ENCODE measurements at places on chromosomes 11 and 22.

- DNase-seq, result no peak
Measured at GRCh38 chr11:105368711-105369110, 229.1 kb upstream of the CARD18 start.

GRCh38 chr11:103637295-103637694 lies 399.1 kb upstream of the DDI1 start:
- no peak for DNase-seq

DNA sequence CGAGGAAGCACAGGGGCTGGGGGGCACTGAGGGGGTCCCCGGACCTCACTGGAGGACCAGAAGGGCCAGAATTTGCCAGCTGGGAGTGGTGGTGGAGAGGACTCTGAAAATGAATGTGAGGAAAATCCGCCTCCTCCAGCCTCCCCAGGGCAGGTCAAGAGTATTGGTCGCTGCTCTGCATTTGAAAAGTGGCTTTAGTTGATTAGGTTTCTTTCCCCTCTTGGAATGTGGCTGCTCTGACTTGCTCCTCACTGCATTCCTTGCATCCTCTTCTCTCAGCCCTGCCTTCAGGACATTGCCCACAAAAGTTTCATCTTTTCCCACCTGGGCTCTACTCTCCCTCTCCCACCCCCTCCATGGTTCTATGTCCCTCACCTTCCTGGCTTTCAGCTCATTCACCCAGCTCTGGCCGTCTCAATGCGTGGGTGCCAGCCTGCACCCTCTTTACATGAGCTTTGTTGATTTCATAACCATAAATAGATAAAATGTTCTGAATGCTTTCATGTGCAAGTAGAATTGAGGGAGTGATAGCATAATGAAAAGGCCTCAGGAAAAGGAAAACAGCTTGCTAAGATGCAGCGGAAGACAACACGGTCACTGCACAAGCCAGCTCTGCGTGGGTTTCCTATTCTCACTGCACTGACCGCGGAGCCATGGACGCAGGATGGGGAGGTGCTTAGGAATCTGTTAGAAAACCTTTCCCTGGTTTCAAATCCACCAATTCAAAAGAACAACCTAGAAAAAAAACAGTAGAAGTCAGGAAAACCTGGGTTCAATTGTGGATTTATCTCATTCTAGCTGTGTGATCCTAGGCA lies 6.5 kb upstream of the NPAS4 start:
- DNase-seq, result no peak

GRCh38 chr11:14789879-14790484 lies 102.0 kb downstream of the CYP2R1 start:
- DNase-seq, result no peak

- DNase-seq, result no peak
Measured at GRCh38 chr11:70404244-70404643, 5.9 kb downstream of the CTTN start.

DNA sequence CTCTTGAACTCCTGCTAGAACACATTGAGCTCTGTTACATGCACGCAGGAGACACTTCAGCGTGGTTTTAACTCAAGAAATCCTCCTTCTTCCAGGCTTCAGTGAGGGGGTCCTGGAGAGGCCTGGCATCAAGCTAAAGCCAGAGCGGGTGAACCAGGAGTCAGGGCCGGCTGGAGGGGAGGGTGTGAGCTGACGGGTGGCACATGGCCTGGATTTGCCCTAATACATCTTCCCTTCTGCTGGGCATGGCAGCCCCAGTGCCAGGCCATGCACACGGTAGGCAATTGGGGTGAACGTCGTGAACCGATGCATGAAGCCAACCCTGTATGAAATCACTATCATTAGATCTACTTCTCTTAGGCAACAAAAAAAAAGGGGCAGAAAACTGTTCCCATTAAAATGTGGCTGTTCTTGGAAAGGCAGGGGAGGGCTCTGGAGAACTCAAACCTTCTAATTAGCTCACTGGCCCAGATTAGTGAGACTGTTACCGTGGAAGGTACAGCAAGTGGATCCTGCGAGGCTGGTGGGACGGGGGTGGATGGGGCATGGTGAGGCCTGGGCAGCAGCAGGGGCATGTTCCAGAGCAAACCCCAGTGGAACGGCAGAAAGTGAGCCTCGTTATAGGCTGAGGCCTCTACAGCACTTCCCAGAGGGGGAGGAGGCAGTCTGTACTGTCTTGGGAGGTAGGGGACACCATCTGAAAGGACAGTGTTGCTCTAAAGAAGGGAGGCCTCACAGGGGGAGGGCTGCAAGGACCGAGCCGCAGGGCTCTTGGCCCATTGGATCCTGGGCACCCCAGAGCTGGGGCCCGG lies 10.6 kb downstream of the IFT27 start:
- no peak for DNase-seq

- no peak for DNase-seq
Measured at GRCh38 chr11:1870721-1871466, 18.0 kb downstream of the LSP1 start.

DNA sequence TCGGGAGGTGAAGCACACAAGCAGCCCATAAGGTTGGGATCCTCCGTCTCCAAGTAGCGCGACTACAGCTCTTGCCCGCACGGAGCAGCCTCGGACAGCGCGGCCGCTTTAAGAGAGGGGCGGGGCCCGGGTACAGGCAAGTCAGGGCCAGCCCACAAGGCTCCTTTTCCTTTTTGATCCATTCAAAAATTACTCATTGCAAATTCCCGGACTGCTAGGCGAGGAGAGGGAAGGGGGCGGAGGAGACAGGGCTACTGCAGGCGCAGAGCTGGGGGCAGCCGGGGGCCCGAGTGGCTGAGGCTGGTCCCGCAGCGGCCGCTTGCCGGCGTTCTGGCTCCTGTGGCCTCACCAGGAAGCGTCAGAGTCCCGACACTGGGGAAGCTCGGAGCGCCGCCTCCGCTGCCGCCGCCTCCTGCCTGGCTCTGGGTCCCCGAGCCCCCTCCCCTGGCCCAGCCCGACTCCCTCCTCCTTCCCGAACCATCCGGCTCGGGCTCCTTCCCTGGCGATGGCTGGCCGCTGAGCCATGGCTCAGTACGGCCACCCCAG lies at the start of gene UBASH3B:
Gene UBASH3B, plus strand, starts transcription at position 196 of the 546 bp plus-strand sequence. Its CDS starts 328 bp downstream, at position 524.
- peak; percentile 64 for DNase-seq

- DNase-seq, result no peak
Measured at GRCh38 chr11:20015529-20016427, 144.5 kb downstream of the DBX1 start.

GRCh38 chr22:25419247-25420113 lies 145.0 kb upstream of the GRK3 start:
- DNase-seq, result no peak

- DNase-seq, result no peak
Measured at GRCh38 chr11:84899740-84900139, 727.4 kb downstream of the DLG2 start.

DNA sequence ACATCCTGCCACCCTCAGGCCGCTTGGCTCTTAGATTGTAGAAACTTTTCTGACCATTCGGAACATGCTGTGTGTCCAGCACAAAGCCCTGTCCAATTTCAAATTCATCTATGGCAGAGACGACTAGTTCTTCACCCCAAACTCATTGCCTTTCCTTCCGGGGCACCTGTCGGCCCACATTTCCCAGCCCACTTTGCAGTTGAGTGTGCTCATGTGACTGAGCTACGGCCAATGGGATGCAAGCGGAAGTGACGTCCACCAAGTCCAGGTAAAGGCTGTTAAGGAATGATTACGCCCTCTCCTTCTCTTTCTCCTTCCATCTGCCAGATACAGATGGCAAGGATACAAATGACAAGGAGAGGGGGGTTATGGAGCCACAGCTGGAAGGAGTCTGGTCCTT lies 32.5 kb downstream of the SYT13 start:
- no peak for DNase-seq

GRCh38 chr11:118212781-118213191 lies 12.0 kb downstream of the JAML start:
- no peak for DNase-seq

DNA sequence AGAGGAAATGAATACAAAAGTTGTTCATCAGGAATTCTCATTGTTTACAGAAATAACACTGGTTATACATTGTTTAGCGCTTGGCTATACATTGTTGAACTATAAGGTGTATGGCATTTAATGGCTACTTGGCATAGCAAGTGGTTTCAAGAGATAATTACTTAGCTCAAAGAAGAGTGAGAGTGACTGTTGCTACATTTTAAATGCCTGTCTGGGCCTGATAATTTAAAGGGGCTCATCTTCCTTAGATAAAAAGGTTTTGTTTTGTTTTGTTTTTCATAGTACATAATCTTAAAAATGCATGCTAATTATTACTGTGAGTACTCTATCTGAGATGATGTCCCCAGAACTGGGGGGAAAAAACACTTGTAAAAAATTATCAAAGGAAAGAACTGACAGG lies 1.5 kb upstream of the SMPD1 start:
- DNase-seq, result no peak

GRCh38 chr22:50481440-50482106 lies at the start of gene ADM2:
ADM2 (plus strand) TSS chr22:50481543; CDS start chr22:50481848, 305 bp downstream.
- DNase-seq, result peak; percentile 62

DNA sequence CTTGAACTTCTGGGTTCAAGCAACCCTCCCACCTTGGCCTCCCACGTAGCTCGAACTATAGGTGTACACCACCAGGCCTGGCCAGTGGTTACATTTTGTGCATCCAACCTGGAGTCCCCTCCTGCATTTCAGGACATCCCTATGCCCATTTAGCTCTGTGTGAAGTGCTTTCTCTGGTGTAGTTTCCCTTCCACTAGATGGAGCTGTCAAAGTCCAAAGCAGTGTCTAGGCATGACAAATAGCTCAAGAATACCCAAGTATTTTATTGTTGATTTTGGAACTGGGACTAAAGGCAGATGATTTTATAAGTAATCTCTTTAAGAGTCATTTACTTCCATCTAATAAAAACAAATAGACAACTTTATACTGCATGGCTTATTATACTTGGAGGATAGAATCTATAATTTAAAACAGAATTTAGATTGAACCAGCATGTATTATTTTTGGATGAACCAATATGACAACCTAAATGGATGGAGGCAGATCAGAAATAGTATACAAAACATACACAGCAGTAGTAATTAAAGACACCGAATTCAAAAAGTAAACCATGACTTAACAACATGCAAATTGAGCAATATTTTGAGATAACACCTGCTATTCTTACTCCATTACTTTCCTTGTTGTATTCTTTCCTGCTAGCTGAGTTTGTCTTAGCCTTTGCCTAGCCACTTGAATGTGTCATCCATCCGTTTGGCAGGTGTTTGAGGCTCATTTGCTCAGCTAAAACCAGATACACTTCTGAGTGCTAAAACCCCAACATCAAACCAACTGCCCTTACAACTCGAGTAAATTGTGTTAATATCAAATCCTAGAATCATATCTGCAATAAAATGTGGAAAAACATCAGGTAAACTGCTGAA lies 37.7 kb downstream of the EIF4ENIF1 start:
- peak; percentile 6 for DNase-seq

- no peak for DNase-seq
Measured at GRCh38 chr11:26842478-26843282, 120.8 kb upstream of the SLC5A12 start.

GRCh38 chr11:2728663-2729332 lies 29.0 kb upstream of the KCNQ1OT1 start:
- no peak for DNase-seq

Measured in T-helper 2 cell treated with Interferon-gamma antibody and Interleukin-4, amounts not matched to agents 5 μg/mL and 100 μg/mL, for 36 hours (primary cell).